NB4 (cell line): ENCODE measurements at places on chromosomes 12 and 14.

DNA sequence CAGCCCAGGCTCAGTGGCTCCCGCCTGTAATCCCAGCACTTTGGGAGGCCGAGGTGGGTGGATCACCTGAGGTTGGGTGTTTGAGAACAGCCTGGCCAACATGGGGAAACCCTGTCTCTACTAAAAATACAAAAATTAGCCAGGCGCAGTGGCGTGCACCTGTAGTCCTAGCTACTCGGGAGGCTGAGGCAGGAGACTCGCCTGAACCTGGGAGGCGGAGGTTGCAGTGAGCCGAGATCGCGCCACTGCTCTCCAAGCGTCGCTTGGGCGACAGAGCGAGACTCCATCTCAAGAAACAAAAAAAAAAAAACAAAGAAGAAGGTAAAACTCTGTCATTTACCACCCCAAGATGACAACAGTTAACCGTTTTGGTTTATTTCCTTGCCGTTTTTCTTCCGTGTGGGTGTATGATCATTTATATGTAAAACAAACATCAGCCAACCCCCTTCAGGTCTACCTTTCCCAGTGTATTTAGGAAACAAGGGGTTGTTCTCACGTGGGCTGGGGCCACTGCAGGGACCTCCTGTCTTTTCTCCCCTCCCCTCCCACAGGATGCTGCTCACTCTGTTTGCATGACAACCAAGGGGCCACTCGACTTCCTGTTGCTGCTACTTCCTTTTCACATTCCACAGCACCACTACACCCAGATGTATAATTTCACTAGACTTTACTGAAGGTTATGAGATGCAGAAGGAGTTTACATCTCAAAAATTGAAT is 13.6 kb downstream of the TTC9 start:
- DNase-seq = peak; percentile 77

GRCh38 chr12:16349131-16349460 is 1.7 kb downstream of the MGST1 start:
- peak; percentile 90 for DNase-seq

- DNase-seq = no peak
These were observed 9.8 kb downstream of the KLHDC1 start for GRCh38 chr14:49702725-49703124.

DNA sequence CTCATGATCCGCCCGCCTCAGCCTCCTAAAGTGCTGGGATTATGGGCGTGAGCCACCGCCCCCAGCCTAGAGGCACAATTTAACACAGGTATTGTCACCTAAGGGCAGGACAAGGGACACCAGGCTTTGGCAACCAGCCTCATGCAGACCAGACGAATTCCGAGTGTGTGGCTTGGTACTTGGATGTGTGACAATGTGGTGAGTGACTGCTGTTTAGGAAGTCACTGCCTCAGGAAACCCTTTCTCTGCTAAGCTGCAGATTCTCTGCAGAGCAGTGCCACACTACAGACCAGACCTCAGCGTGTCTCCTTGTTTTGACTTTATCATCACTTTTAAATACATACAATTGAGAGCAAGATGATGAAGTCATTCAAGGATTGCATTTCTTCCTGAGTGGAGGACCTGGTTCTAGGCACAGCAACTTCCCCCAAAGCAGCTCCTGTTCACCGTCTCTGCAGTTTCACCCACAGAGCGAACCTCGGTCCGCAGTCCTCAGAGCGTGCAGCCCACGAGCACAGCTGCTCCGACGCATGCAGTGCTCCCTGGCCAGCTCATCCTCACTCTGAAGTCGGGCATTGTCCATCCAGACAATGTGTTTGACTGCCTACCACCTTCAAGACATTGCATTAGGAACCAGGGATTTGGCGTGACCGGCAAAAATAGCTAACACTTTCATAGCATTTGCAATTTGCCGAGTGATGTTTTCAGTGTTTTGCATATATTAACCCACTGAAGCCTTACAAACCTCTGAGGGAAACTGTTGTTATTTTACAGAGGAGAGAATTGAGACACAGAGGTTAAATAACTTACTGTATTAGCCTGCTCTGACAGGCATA is 235.2 kb downstream of the CHST11 start:
- DNase-seq = no peak

GRCh38 chr14:93645200-93645599 is 143.1 kb downstream of the PRIMA1 start:
- DNase-seq = no peak

DNA sequence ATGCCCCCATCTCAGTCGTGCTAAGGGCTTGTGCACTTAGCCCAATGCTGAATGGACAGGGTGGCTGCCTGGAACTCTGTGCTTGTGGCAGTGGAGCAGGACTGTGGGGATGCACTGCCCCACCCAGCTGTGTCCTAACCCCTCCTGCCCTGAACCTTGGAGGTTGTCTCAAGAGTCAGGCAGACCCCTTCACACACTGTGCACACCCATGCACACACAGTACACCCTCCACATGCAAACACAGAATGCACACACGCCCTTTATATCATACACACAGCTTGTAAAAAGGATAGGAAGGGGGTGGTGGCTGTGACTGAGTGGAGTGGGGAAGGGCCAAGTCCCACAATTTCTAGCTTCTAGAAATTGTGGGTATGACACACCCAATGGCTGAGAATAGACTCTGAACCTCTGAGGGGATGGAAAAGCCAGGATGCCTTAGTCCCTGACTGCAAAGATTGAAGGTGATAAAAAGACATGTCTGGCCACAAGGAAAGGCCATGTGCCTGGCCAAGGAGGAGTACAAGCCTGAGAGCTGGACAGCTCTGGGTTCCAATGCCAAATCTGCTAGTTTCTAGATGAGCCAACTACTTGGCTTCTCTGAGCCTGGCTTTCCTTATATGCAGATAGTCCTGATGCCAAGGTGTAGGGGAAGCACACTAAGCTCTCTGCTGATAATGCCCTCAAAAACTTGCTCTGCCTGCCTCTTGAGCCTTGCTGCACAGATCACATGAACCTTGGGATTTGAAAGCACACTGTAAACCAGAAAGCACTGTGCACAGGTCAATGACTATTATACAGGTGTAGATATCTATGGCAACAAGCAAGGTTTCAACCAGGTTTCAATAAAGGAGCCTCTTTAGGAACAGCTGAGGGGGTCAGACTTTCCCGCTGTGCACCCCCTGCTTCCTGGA is 8.4 kb downstream of the KRT8 start:
- DNase-seq = no peak

DNA sequence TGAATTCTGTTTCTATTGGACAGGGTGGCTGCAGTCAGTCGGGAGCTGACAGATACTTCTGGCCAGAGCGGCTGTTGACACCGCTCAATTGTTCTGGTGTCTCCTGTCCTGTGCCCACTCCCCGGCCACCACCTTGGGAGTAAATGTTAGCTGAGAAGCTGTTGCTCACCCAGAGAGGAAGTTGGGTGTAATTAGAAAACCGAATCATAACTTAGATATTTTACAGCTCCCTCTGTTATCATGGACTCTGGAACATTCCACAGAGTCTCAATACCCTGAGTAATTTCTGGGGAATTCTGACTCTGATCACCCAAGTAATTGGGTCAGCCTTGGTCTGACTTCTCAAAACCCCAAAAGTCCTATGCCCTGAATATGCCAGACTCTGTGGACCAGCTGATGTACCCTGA is 58.3 kb upstream of the RFLNA start:
- DNase-seq = no peak

GRCh38 chr12:123131291-123131832 is 19.5 kb downstream of the PITPNM2 start:
- no peak for DNase-seq

- DNase-seq = no peak
These were observed 19.8 kb upstream of the MAP1LC3B2 start for GRCh38 chr12:116539361-116539771.

DNA sequence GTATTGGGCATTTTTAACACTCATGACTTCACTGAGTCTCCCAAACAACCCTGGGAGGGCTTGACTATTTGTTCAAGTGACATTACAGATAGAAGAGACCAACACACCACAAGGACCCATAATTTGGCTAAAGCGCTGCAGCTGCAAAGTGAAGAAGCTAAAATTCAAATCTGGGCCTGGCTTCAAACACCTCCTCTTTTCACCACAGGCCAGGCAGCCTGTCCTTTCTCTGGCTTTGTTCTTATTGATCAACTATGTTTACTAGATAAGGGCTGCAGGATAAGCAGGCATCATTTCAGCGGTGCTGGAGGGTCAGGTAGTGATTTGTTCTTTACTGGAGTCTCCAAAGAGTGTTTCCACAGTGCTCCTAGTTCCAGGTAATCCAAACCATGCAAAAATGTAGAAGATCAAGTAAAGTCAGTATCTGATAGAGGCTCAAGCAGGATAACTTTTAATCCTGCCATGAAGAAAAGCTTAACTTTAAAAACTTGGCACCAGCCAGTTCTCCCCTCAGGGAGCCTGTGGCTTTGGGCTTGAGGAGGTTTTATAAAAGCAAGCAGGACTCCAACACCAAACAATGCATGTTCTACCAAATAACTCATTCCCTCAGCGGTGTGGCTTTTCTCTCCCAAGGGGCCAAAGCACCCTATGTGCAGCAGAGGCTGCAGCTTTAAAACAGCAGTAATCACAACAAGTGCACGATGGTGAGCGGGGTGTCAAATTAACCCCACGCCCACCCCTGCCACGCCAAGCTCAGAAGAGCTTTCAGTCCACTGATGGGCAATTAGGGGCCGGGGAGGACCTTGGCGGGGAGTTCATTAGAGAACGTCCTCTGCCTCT is 16.8 kb downstream of the CLMN start:
- no peak for DNase-seq

- DNase-seq = peak; percentile 75
These were observed 1.5 kb downstream of the LGR5 start for GRCh38 chr12:71440763-71441748.

DNA sequence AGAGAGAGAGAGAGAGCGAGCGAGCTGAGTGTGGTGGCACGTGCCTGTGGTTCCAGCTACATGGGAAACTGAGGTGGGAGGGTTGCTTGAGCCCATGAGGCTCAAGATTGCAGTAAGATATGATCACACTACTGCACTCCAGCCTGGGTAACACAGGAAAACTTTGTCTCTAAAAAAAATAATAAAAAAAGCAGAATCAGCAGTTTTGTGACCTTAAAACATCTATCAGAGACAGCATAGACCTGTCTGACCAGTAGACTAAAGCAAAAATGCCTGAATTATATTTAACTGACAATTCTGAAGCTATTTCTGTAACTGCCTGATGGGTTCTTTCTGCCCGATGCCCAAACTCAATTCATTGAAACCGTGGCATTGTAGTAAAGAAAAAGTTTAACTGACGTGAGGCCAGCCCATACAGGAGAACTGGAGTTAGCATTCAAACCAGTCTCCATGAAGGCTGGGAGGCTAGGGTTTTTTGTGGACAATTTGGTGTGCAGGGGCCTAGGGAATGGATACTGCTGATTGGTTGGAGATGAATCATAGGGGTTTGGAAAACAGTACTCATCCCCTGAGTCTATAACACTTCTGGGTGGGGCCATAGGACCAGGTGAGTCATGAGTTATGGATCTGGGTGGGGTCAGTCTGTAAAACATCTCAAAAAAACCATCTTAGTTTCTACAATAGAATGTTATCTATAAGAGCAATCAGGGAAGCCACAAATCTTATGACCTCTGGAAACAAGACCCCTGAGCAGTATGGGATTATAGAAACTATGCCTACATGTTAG is 8.0 kb upstream of the RASSF8 start:
- DNase-seq = no peak

- no peak for DNase-seq
These were observed 211.9 kb upstream of the FAR2 start for GRCh38 chr12:28937196-28937595.

- no peak for DNase-seq
These were observed 371.0 kb upstream of the ATP2B1 start for GRCh38 chr12:90079529-90080210.

DNA sequence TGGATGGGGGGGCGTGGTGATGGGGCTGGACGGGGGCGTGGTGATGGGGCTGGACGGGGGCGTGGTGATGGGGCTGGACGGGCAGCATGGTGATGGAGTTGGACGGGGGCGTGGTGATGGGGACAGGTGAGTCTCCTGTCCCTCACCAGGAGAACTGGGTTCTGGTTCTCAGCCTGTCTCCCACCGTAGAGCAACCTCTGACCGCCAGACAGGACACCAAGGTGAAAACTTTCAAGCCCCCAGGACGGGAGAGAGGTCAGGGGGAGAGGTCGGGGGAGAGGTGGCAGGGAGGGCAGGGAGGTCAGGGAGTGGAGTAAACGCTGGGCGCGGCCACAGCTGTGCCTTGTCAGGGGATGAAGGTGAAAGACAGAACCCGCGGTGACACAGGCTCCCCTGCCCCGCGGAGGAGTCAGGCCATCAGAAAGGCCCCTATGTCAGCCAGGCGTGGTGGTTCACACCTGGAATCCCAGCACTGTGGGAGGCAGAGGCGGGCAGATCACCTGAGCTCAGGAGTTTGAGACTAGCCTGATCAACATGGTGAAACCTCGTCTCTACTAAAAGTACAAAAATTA is 84.6 kb downstream of the GALNT9 start:
- no peak for DNase-seq
